ENCODE measurements at places on chromosomes 3 and 15.

GRCh38 chr15:41605566-41605965, 46.6 kb downstream of the TYRO3 start:
- DNase-seq = no peak

DNA sequence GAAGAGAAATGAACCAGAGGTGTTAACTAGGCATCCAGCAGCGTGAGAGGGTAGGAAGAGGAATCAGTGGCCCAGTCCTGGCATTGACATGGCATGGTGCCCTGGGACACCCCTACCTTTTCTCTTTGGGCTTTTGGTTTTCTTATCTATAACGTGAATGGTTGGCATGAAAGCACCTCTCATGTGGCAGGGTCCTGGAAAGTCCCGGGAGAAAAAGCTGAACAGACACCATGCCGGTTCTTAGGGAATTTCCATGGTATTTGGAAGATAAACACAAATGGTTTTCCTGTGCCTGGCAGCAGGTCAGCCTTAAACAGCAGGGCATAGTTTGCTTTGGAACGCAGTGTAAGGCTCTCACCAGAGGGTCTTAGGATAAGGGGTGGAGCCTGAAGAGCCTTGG, 15.4 kb downstream of the ARNT2 start:
- no peak for DNase-seq

DNA sequence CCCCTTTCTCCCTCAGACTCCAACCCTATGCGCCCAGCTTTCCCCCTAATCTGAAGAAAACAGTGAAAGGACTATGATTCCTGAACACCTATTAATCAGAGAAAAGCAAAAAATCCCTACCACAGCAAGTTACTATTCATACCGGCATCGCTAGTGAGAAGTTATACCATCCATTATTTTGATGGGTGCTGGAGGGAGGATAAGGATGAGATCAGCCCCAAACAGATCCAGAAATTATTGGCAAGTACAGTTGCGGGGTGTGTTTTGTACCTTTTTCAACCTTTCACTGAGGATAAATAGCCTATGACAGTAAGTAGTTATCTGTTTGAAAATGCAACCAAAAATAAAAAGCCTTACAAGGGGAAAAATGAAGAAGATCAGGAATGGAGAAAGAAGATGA, 59.9 kb upstream of the ADAMTS9 start:
- DNase-seq = no peak

GRCh38 chr3:48387634-48388033, 15.6 kb downstream of the FBXW12 start:
- no peak for DNase-seq
